ENCODE measurements at places on chromosomes 12 and 14.
A peak's percentile ranks its signal among the peaks of the same experiment; 100 is the strongest.

DNA sequence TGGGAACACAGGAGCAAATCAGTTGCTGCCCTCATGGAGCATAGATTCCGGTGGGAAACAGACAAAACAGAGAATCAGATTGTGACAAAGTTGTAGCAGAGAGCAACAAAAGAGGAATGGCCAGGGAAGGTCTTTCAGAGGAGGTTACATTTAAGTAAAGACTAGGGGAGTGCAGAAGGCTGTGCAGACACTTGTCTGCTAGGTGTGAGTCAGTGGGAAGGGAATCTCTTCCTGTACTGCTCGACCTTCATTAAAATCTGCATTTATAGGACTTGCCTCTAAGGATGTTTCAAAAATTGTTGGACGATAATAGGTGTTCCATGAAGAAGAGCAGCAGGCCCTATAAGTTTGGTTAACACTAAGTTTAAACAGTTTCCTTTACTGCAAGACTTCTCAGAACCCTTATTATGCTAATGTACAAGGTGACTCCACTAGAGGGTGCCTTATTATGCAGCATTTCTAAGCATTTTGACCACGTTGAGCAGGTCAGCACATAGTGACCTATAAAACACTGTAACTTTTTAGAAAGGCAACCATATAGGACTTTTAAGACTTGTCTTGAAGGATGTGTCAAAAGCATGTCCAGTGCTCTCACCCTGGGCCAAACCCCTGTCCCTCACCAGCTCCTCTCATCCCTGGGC, 91.8 kb upstream of the RIC8B start:
- peak; percentile 20 for DNase-seq

- peak; percentile 66 for DNase-seq
Measured at GRCh38 chr14:24095271-24096068, 1.4 kb downstream of the PCK2 start.

GRCh38 chr12:58915037-58915436, 5.3 kb downstream of the LRIG3 start:
- DNase-seq, result no peak

DNA sequence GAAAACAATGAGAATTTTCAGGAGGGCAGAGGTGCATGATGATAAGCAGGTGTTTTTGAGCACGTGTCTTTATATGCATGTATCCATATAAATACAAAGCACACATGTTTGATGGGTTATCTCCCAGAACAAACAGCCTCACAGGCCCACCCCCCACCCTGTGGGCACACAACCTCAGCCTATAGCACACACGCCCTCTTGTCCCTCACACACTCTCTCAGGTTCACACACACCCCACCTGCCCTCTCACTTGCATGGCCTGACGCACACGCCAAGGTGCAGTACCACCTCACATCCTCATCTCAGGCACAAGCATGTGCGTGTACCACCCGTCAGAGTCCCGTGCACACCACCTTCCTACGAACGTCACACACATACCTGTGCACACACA, 8.6 kb upstream of the KRT8 start:
- no peak for DNase-seq

- DNase-seq, result no peak
Measured at GRCh38 chr12:132169376-132169775, 25.1 kb downstream of the NOC4L start.

DNA sequence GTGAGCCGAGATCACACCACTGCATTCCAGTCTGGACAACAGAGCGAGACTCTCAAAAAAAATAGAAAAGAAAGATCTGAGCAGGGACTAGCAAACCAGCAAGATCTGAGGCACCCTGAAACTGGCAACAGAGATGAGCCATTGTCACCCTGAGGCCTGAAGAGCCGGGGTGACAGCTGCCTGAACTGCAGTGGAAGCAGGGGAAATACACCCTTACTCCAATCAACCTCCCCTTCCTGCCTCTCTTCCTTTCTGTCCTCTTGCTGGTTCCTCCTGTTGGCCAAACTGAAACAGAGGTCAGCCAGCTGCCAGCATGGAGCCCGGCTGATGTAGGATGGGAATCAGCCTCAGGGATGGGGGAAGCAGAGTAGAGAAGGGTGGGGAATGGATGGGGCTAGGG, 192.0 kb downstream of the CHST11 start:
- DNase-seq, result no peak
